ENCODE measurements at places on chromosomes 7 and 10.

- DNase-seq = no peak
Observed at GRCh38 chr10:49257154-49257553, 41.8 kb upstream of the C10orf71 start.

GRCh38 chr7:123993996-123994395, 38.9 kb downstream of the TMEM229A start:
- no peak for DNase-seq

- no peak for DNase-seq
Observed at GRCh38 chr10:46299536-46300369, 13.0 kb downstream of the ANTXRL start.

GRCh38 chr7:96320442-96320841, 1.5 kb downstream of the SLC25A13 start:
- no peak for DNase-seq

DNA sequence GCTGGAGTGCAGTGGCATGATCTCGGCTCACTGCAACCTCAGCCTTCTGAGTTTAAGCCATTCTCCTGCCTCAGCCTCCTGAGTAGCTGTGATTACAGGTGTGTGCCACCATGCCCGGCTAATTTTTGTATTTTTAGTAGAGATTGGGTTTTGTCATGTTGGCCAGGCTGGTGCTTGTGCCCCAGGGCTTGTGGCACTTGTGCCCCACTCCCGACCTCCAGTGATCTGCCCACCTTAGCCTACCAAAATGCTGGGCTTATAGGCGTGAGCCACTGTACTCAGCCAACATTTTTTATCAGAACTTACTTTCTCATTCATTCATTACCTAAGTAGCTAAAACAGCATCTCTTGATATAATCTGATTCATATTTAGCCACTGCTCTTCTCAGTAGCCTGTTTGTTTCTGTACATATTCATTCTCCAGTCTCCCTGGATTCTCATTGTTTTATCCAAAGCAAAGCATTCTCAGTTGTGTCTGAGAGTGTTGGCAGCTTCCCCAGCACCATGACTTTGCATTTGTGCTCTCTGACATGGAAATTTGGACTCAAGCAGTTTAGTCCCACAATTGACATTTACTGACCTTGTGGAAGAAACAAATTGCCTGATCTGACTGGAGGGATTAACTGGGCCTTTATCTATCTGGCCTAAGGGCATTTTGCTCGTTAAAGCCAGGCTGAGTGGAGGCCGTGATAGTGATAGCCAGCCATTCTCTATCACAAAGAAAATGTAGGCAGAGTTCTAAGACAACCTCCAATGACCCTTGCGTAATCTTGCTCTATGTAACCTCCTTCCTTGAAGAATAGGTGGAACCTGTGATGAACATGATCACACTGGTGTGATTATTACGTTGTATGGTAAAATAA, 44.9 kb downstream of the AKR1B15 start:
- no peak for DNase-seq

DNA sequence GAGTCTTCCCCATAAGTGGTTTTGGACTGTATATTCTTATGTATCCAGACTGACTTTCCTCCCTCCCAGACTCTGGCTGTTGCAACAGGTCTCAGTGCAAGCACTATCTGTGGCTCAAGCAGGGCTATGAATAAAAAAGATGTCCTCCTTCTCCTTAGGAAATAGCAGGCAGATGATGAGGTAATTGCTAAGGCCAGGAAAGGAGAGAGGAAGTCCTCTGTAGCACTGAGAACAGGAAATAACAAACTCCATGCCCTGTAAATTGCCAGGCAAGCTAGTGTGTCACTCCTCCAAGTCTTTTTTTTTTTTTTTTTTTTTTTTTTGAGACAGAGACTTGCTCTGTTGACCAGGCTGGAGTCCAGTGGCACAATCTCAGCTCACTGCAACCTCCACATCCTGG, 900.1 kb downstream of the TYW1 start:
- DNase-seq = no peak

DNA sequence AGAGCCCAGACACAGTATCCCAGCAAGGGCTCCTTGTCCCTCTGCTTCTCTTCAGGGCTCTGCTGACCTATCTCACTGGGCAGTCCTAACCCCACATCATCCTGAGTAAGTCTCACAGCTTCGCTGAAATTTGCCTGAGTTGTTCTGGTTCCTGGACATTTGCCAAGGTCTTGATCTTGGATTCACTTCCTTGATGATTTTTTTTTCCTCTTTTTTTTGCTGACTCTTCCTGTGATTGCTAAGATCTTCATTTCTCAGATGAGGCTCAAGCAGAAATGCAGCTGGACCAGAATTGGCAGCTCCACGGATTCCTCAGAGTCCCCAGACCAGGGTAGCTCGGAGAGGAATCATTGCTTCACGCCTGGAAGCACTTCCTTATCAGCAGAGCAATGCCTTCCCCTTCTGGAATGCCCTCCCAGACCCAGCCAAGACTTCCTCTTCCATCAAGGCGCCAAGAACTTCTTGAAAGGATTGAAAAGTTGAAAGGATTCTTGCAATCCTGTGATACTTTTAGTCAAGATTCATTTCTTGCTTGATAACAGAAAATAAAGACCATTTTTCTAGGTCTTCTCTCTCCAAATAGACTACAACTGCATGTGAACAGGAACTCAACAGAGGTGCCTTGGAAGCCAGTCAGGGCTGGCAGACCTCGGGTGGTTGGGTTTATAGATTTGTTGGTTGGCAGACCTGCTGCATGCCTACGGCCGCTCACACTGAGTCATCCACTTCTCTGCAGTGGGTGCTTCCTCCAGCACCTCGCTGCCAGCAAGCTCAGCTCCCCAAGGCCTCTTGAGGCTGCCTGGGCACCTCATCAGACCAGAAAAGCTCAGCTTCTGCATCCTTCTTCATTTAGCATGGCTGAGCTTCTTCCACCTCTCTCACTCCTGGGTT, 8.8 kb upstream of the AFAP1L2 start:
- no peak for DNase-seq

DNA sequence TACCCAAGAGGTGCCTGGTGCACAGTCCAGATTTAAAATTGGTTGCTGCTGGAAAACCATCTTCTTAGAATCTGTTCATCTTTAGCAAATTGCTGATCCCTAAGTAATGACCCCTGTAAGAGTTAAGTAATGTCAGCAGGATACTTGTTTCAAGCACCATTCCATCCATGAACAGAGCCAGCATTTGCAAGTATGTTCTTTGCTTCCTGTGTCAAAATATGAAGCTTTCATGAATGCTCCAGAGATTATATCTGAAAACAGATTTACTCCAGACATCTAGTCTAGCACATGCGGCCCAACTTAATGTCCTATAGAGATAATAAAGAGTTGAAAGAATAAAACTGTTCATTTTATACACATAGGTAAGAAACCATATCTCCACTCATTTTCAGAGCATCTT, 98.7 kb upstream of the ZNF438 start:
- DNase-seq = no peak

DNA sequence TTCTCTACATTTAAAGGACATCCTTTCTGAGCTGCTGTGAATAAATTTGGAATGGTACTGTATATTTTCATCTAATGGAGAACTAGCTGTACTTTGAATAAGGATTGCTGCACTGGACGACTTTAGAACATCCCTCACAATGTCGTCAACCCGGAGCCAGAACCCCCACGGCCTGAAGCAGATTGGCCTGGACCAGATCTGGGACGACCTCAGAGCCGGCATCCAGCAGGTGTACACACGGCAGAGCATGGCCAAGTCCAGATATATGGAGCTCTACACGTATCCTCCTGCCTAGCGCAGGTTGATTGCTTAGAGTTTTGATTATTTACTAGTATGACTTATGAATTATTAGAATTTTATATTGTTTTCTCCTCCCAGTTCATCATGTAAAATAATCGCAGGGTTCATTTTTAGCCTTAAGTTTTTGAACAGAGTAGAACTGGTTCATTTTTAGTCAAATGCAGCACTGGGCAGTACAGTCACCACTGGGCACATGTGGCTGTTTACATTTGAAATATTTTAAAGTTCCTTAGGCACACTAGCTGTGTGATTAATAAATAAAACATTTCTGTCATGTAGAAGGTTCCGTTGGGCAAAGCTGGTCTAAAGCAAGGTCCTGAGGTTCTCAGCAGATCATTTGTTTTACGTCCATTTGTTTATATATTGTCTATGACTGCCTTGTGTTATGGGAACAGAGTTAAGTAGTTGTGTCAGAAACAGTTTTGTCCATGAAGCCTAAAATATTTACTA, 31.5 kb downstream of the CUL1 start:
- DNase-seq = no peak

DNA sequence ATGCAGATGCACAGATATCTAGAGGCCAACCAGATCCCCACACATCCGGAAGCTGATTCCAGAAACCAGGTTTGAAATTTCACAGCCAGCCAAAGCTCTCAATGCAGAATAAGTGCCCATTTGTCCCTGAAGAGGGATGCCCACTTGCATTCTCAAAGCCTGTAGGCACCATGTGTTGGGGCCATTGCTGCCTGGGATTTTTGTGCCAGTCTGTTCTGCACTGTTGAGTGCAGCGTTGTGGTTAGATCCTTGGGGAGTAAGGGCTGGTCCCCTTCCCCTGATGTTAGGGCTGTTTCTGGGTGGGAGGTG, 62.4 kb downstream of the EEPD1 start:
- no peak for DNase-seq

DNA sequence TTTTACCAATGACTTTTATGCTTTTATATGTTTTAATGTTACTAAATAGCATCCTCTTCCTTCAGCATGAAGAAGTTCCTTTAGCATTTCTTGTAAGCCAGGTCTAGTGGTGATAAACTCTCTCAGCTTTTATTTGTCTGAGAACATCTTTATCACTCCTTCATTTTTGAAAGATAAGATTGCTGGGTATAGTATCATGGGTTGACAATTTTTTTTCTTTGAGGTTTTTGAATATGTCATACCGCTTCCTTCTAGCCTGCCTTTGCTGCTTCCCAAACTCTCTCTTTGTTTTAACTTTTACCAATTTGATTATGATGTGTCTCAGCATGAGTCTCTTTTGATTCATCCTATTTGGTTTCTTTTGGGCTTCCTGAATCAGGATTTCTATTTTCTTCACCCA, 108.2 kb upstream of the KAT6B start:
- DNase-seq = no peak

- DNase-seq = no peak
Observed at GRCh38 chr7:8141070-8141469, 120.9 kb downstream of the ICA1 start.

DNA sequence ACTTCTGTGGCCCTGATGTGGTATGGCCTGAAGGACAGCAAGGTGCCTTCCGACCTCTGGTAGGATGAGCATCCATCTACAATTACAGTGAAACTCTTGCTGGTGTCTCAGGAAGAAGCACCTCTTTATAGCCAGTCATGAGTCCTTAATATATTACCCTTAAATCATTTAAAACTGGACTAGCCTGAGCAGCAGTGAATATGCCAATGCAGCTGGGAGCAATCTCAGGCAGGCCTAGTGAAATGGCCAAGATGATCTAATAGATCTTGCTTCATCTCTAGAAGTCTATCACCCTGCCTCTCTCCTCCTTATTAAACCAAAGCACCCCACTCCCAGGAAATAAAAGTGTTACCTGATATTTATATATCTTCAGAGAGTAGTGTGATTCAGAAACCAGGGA, 66.7 kb upstream of the SORCS3 start:
- DNase-seq = no peak

GRCh38 chr7:156764016-156764669, 123.6 kb downstream of the RNF32 start:
- DNase-seq = peak; percentile 63

DNA sequence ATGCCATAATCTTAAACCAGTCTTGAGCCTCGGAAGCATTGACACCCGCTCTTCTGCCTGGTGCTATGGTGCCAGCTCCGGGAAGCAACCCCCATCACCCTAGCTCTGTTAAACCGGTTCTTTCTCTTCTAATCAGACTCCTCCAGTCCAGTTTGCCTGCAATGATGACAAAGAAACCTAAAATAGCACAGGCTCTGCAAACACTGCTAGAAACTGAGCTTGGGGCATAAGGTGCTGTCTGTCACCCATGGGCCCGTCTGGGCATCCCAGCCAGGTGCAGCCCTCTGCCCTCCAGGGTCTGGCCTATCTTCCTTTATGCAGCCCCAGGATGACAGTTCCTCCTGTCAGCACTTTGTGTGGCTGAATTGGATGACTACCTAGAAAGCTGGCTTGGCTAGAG, 14.2 kb upstream of the CAMK2G start:
- DNase-seq = no peak

DNA sequence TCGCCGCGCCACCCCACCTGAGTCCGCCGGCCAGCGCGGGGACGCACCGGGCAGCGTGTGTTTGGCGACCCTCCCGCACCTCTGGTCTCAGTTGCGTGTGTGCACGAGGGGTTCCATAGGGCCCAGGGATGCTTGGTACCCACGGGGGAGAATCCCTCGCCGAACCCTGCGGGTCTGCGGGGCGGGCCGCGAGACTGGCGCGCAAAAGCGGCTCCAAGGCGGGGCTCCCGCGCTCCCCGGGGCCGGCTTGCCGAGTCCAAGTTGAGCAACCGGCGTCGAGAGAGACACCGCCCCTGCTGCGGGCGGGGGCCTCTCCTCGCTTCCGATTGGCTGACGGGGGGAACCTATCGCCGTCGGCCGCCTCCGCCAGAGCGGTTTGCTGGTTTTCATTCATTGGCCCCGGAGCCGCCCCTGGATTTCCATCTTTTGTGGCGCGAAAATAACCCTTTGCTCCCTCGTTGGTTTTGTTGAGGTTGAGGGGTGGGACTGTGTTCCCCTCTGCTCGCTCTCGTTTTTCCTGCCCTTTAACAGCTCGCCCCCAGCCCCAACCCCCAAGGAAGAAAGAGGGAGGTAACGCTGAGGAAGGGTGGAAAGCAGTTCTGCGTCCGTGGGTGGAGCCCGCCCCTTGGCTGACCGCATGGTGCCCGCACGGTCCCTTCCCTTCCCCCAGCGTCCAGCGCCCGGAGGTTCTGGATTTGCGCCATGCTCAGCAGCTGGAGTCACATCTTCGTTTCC, 4.0 kb upstream of the IGF2BP3 start:
- DNase-seq = peak; percentile 95

All from NCI-H1417 treated with DMSO at 0.1 percent for 48 hours (cell line).